ENCODE measurements at places on chromosomes 5 and 9.

DNA sequence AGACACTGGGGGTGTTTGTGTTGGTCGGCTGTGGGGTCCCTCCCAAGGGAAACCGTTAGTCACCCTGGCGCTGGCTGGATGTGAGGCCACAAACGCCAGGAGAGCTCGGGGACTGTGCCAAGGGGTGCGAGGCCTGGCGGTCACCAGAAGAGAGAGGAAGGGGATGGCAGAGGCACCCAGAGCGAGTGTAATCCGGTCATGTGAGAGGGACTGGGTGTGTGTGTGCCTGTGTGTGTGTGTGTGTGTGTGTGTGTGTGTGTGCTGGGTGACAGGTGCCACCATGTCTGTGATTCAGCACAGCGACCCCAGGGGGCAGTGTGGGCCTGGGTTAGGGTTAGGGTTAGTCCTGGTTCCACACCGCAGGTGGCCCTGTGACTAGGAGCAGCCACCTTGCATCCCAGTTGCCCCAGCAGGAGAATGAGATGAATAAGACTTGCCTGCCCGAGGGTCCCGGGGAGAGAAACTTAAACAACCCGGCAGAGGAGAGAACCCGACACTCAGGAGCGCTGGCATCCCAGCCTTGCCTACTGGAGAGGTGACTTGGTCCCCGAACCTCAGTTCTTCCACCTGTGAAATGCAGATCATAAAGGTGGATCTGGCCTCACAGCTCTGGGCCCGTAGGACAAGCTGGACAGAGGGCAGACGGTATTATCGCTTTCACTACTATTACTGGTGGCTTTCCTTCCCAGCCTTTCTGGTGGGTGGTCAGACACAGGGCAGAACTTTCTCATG lies 1.4 kb upstream of the ADAMTSL2 start:
- peak; percentile 71 for DNase-seq

DNA sequence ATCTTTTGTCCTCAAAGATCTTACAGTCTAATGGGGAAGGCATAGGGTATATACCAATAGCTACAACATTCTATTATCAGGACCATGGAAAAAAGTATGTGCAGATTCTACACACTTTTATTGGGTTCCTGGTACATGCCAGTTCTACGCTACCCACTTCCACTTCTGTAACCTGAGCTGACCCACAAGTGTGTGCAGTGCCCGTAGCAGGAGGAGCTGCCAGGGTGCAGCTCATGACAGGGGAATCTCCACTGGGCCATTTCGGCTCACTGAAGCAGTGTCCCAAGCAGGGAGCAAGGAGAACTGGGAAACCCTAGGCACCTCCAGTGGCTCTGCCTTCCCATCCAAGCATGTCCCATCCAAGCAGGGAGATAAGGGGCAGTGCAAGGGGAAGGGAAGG lies 60.4 kb downstream of the FOXI1 start:
- DNase-seq, result no peak

GRCh38 chr9:122827761-122828093 lies 661 bp downstream of the PDCL start:
- DNase-seq, result no peak

- no peak for DNase-seq
Observed at GRCh38 chr5:34551911-34552433, 104.2 kb upstream of the RAI14 start.

- DNase-seq, result no peak
Observed at GRCh38 chr5:137437774-137438173, 61.4 kb downstream of the SPOCK1 start.

DNA sequence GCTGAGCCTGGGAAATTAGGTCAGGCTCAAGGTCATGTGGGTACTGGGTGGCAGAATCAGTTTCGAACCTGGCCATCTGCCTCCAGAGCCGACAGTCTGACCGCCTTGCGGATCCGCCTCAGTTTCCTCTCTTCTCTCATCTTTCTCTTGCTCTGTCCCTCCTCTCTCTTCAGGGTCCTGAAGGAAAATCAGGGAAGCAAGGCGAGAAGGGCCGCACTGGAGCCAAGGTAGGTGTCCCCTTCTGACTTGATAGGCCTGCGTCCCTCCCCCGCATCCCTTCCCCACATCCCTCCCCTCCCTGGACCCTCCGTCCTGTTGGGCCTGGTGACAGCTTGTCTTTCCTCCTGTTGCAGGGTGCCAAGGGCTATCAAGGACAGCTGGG lies 40.8 kb upstream of the ORM1 start:
- peak; percentile 11 for DNase-seq

DNA sequence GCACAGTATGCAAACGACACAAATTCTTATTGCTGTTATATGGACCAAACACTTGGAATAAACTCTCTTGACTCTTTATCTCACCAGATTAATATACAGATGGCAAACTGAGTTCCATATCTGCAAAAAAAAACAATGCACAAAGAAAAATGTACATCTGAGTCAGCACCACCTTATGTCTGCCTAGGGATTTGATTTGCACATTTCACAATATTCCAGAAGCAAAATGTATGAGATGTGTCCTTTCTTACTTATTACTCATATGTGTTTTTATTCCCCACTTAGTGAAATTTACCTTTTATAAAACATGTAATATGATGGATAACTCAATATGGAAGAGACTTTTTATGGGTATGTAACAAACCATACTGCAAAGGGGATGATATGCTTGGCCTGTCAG lies 236.9 kb downstream of the GLIS3 start:
- no peak for DNase-seq

DNA sequence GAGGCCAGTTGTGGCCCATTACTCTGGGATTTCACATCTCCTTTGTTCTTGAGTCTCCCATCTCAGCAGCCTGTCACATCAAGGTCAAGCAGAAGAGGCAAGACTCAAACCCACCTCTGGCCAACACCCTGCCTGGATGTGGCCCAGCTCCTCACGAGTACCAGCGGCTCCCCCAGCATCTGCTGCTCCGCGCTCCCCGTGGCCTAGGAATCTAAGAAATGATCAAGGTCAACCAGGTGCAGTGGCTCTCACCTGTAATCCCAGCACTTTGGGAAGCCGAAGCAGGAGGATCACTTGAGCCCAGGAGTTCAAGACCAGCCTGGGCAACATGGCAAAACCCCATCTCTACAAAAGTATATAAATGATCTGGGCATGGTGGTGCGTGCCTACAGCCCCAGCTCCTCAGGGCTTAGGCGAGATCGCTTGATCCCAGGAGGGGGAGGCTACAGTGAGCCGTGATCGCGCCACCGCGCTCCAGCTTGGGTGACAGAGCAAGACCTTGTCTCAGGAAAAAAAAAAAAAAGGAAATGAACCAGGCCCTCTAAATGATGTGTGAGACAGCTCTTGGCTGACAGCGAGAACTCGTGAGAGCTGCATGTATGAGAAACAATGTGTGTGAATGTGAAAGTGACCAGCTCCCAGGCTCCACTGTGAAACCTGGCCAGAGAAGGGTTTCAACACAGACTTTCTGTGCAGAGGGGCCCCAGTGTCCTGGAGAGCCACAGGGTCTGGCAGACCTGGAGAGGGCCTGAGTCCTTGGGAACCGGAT lies 61.6 kb upstream of the ANGPTL2 start:
- DNase-seq, result no peak

GRCh38 chr9:68933434-68934328 lies 80.2 kb downstream of the PRKACG start:
- DNase-seq, result no peak

- no peak for DNase-seq
Observed at GRCh38 chr5:107876261-107876660, 205.5 kb upstream of the EFNA5 start.

DNA sequence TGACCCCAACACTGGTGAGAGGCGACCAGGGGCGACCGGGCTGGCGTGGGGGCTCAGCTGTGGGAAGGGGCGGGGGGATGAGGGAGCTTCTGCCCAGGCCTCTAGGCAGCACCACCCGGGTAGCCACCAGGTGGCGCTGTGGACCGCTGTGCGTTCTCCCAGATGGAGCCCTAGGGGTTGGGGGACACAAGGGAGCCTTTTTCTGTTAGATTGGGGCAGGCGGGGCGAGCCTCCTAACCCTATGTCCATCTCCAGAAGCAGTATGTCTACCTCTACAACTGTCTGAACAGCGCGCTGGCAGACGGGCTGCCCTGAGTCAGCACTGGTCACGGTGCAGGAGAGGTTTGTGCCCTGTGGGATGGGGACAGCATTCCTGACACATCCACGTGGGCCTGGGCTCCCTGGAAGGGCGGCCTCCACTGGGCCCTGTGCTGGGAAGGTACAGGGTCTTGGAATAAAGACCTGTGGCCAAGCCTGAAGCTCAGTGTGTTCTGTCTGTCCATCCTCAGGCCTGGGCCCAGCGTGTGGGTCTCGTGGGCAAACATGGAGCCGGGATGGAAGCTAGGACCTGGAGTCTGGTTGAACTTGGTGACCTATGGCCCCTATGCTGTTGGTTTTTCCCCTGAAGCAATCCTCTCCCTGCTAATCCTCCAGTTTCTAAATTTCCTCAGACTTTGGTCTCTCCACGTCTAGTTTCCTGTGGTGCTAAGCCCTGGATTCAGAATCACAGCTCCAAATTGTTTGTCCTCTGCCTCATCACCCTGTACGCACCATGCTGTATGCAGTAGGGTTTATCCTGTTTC lies 23.1 kb upstream of the SPTLC1 start:
- peak; percentile 91 for DNase-seq

- peak; percentile 43 for DNase-seq
Observed at GRCh38 chr5:1508659-1509290, 15.0 kb downstream of the LPCAT1 start.

GRCh38 chr5:32182463-32183063 lies 8.4 kb upstream of the GOLPH3 start:
- DNase-seq, result no peak

DNA sequence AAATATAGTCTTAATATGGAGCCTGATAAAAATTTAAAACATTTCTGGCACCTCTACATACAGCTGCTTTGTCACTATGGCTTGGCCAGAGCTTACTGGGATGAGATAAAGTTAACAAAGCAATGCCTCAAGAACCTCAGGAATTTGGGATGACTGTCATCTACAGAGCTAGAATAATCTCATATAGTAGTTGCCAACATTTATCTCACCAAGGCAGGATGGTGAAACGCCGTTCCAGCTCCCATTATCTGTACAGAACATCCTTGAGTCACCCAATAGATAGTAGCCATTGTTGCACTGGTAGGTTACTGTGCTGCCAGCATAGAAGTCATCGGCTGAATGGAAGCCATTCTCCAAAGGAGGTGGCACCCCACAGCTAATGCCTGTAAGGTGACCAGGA lies 94.6 kb upstream of the TXNDC8 start:
- no peak for DNase-seq

DNA sequence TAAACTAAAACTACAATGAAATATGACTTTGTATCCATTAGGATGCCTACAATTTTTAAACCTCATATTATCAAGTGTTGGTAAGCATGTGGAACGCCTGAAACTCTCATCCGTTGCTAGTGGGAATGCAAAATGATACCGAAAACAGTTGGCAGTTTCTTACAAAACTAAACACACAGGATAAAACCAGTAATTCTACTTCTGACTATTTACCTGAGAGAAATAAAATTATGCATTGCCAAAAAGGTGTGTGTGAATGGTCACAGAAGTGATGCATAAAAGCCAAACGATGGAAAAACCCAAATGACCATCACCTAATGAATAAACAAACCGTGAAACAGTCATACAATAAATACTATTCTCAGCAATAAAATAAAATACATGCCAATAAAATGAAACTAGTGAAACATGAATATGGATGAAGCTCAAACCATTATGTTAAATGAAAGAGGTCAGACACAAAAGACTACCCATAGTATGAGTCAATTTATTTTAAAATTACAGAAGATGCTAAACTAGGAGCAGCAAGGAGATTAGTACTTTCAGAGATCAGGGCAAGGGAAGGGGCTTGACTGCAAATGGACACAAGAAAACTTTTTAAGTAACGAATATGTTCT lies 13.4 kb downstream of the AUH start:
- DNase-seq, result no peak

DNA sequence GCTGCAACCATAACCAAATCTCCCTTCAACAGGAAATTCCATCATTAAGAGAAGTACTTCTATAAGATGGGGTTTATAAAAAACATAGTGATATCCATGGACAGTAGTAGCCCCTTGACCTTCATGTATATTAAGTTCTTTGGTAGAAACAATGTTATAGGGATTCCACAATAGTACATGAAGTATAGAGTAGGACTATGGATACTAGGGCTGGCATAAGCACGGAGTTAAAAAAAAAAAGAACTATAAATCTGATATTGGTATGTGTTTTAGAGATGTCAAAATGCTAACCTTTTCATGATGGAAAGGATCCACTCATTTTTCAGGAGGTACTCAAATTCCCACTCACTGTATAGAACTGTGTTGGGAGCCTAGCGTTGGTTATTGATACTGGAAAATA lies 337.6 kb downstream of the FGF10 start:
- DNase-seq, result no peak

DNA sequence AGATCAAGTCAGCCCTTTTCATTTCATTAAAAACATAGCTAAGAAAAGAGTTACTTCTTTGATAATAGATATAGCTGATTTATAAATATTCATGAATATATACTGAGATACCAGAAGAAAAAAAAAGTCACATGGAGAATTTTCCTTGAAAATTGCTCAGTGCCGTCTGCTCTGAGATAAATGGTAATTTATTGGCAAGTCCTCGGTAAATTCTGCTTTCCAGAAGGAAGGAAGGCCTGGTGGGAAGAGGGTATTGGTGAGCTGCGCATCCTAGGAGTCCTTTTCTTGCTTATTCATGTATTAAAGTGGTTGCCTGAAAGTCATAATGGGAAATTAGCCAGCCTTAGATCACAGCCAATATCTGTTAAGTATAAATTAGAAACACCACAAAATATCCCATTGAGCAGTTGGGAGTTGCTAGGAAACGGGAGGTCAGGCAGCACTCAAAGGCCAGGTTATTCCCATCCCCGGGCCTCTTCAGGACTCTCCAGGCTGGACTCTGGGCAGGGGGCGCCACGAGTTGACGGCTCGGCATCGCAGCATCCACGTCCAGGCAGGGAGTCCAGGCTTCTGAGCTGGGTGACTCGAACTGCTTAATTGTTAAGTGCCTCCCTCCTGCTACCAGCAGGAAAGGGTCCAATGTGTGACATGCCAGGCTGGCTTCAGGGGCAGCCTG lies 116.7 kb upstream of the RETREG1 start:
- no peak for DNase-seq

DNA sequence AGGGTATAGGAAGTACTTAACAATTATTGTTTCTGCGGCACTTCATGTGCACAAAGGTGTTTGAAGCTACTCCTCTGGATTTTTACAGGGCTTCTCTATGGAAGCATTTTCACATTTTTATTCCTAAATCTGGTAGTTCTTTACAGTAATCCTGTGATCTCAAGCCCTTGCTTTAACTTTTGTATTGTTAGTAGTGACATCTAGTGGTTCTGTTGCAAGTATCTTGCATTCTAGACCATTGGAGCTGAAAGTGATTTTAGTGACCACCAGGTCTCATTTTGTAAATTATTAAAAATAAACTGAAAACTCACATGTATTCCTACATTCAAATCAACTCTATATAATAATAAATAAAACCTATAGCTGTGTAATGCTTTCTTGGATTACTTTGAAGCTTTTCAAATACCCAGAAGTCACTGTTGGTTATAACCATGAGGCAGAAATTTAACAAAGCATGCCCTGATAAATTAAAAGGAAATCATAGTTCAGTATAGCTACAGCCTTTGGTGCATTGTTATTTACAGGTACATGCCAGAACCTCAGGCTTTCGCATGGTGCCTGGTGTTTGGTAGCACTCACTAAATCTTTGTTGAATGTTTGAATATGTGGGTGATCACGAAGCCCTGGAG lies 18.9 kb downstream of the RPS23 start:
- DNase-seq, result no peak

GRCh38 chr9:137076636-137077009 lies 694 bp upstream of the UAP1L1 start:
- no peak for DNase-seq

Data from activated naive CD4-positive, alpha-beta T cell treated with anti-CD3 and anti-CD28 coated beads, Interleukin-2, amount 50 U/mL, for 72 hours (primary cell).